ENCODE measurements at places on chromosomes 6 and 20.

GRCh38 chr6:108838101-108838717, 10.0 kb upstream of the ARMC2 start:
- DNase-seq: peak; percentile 65

DNA sequence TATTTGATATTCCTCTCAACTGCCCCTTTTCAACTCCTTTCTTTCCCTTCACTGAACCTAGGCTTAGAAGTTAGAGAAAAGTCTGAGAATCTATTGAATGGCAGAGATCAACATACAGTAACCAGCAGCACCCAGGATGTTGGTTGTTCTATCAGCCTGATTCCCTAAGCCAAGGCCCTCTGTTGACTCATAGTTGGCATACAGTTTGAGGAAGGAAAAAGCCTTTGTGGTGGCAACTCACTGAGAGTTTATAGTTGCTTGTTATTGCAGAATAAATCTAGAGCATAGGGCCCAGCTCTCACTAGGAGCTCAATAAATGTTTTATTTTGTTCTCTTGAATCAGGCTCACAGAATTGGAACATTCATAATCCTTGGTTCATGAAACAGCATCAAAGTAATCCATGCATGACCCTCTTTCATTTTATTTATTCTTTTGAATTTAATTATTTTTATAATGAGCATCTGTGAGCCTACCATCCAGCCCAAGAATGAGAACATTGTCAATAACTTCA, 119.1 kb upstream of the ADGRF1 start:
- no peak for DNase-seq

- DNase-seq: no peak
These were observed 68.6 kb downstream of the BCKDHB start for GRCh38 chr6:80174900-80175572.

DNA sequence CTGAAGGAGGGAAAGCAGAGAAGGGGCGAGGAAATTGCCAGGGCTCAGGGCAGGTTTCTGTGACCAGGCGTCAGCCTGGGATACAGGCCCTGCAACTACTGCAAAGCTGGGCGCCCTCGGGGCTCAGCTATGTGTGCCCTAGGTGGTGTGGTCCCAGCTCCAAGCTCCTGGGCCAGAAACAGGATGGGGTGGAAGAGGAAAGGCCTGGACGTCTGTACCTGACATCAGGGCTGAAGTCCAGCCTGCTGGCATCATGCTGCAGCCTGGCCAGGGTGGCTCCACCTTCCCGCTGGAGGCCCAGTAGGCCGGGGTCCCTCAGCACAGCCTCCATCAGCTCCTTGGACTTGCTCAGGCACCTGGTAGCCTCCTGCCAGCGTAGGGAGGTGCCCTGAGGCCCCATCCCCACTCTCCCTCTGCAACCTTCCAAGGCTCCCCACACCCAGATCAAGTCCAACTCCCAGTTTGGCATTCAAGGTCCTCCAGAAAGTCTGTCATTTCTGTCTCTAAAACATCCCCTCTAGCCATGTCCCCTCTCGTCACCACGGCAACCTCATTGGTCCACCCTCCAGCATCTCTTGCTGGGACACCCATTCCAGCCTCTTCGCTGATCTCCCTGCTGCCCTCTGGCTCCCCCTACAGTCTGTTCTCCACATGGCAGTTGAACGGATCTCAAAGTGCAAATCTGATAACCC, 38.2 kb downstream of the KIAA1755 start:
- peak; percentile 71 for DNase-seq

DNA sequence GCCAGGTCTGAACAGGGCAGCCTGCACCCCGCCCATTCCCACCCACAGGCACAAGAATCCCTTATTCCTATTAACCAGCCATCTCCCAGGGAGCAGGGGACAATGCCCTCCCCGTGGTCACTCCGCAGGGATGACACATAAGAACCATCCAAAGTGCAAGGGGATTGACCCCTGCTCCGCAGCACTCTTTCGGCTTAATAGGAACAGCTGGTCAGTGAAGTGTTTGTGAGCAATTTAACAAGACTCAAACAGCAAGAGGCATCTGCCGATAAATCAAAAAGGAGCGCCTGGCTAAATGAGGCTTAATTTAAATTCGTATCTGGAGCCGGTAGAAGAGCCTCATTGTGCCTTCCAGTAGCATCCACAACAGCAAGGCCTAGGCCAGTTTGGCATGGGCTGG, 389.4 kb downstream of the RNGTT start:
- no peak for DNase-seq

GRCh38 chr6:122360809-122361208, 38.6 kb upstream of the HSF2 start:
- no peak for DNase-seq

GRCh38 chr6:31899882-31900722, 1.8 kb downstream of the ZBTB12 start:
- DNase-seq: no peak

DNA sequence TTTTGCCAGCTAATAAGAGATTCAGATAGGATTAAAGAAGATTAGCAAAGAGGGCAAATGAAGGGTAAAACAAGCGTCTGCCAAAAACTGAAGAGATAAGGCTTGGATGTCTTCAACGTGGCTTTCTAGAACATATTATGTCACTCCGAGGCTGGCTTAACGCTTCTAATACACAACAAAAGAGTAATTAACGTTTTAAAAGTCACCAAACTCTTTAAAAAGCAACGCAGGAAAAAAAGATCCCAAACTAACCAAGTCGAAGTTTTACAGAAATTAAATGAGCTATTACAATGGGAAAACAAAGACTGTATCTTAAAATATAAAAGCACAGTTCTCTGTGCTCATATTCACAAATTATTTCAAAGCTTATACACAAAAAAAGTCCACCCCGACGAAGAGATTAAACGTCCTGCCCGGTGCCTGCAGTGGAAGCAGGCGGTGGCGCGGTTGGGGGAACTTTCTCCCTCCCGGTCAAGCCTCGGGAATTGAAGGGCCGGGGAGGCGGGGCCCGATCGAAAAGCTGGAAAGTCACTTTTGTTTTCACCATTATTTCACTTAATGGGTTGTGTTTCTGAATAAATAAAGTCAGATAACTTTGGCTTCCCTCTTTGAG, 1.2 kb downstream of the MAK start:
- peak; percentile 78 for DNase-seq

- no peak for DNase-seq
These were observed 58.5 kb downstream of the PCNA start for GRCh38 chr20:5061213-5061612.

GRCh38 chr6:39707962-39708683, 17.1 kb downstream of the KIF6 start:
- no peak for DNase-seq

GRCh38 chr6:21999012-21999528, 297.8 kb downstream of the PRL start:
- peak; percentile 50 for DNase-seq

DNA sequence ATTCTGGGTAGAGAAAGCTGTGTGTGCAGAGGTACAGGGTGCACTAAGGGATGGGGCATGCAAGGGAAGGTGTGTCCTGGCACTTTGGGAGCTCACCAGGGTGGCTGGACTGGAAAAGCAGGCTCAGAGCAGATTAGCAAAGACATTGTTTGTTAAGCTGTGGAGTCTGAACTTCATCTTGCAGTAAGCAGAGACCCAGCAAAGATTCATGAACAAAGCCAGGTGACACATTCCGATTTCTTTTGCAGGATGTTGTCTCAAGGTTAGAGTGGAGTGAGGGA, 28.8 kb downstream of the DUSP22 start:
- DNase-seq: no peak

DNA sequence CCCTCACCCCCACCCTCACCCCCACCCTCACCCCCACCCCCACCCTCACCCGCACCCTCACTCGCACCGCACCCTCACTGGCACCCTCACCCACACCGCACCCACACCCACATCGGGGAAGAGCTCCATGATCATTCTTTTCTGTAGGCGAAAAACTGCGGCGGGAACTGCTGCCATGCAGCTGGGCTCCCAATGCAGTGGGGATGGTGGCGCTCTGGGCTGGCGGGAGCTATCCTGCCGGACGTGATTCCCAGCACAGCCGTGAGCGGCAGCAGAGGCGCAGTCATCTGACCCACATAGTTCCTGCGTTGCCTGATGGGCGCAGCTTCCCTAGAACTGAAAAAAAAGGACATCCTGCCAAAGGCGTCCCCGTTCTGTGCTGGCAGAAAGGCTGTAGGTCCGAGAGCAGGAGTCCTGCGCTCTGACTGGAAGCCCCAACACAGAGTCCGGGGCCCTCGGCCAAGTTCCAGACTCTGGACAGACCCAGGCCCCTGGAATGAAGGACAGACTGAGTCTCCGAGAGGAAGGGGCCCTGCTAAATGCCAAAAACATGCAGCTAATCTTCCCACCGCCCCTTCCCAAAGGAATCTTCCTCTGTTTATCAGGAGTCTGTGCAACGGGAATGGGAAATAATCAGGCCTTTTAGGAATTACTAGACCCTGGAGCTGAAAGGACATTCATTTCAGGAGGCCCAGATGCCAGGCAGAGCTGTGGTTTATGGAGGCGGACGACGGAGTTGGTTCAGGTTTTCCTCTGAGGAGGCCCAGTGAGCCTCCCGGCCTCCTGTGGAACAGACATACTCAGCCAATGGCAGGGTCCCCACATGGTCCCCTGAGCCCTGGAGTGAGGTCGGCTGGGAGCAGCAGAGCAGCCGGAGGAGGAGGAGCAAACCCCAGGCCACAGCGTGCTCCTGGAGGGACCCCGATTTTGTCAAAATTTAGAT, 14.1 kb upstream of the TCFL5 start:
- DNase-seq: peak; percentile 87

- no peak for DNase-seq
These were observed 70.9 kb downstream of the LCA5 start for GRCh38 chr6:79466207-79466834.

GRCh38 chr6:143107440-143107839, 46.8 kb downstream of the AIG1 start:
- no peak for DNase-seq

GRCh38 chr20:32621891-32622584, 36.9 kb upstream of the NOL4L start:
- DNase-seq: peak; percentile 86

- no peak for DNase-seq
These were observed 260.3 kb upstream of the MOCS1 start for GRCh38 chr6:40194447-40195170.

- peak; percentile 70 for DNase-seq
These were observed 7.8 kb downstream of the KCNG1 start for GRCh38 chr20:51014797-51015722.

- no peak for DNase-seq
These were observed 45.3 kb upstream of the FAM50B start for GRCh38 chr6:3803627-3804468.

GRCh38 chr6:35048031-35048613, 93.0 kb downstream of the TCP11 start:
- peak; percentile 85 for DNase-seq

GRCh38 chr6:47413752-47414422, 63.7 kb upstream of the CD2AP start:
- DNase-seq: peak; percentile 54

DNA sequence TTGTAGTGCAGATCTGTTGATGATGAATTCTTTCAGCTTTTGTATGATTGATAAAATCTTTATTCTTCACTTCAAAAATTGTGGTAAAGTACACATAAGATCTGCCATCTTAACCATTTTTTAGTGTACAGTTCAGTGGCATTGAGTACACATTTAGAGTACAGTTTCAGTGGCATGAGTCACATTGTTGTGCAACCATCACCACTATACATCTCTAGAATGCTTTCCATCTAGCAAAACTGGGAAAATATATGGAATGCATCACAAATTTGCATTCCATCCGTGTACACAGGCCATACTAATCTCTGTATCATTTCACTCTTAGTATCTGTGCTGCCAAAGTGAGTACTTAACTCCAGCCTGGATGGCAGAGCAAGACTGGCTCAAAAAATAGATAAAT, 28.7 kb downstream of the SIRPD start:
- DNase-seq: no peak

GRCh38 chr6:19830171-19830570, 7.0 kb upstream of the ID4 start:
- no peak for DNase-seq

DNA sequence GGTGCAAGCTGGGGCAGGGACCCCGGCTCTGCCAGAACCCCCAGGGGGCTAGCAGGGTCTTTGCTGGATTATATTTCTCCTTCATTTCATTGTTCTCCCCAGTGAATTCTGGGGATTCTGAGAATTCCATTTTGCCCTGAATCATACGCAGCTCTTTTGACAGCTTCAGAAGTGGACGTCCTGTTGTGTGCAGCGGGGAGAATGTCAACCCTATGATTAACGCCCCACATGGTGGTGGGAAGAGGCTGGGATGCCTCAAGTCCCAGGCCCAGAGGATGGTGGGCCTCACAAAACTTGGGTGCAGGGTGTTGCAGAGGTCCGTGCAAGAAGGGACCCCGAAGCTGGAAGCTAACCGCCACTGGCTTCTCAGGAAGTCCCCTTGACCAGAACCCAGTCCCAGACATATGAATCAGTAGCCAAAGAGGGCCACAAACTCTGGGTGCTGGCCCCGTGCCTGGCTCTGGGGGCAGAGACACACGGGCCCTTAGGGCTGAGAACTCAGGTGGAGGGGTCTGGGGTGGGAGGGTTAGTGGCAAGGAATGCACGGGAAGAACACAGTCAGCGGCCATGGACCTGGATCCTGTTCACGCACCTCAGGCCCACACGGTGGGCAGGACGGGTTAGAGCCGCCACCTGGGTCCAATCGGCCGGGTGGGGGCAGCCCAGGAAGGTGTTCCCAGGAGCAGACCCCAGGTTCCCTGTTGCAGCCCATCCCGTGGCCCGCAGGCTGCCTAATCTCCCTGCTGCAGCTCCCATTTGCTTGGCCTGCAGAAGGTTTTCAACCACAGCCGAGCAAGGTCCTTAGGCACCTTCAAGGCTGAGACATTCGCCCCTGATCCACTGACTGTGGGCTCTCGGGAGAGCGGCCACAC, 51.2 kb downstream of the YTHDF1 start:
- no peak for DNase-seq

DNA sequence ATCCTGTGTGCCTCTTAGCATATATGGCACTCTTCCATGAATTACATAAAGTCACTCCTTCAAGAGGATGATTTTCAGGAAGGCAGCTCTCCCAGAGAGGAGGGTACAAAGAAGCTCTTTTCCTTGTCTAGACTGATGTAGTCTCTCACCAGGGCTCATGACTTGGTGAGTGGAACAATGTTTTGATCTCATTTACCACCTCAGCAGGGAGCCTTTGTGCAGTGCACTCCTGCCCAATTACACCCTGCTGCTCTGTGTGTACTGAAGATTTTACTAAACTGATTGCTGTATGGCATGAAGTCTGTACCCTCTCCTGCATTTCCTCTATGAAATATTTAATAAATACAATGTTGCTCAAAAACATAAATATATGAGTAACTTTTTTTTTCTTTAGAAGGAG, 598.3 kb upstream of the HS3ST5 start:
- DNase-seq: no peak

DNA sequence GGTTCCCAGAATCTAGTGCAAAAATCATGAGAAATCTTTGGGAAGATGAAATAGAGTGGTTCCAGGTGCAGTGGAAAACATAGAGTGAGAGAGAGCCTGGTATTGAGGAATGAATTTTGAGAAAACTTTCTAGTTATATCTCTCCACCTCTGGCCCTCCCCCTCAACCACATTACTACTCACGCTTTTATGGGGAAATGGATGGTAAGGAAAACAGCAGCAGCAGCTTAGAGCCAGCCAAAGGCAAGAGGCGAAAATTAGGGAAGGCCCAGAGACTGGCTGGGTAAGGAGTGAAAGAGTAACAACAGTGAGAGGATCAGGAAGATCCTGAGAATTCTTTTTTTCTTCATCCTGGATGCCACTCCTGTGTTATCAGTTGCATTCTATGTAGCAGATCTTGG, 187.9 kb upstream of the ECI2 start:
- no peak for DNase-seq

- DNase-seq: no peak
These were observed 58.3 kb upstream of the TSHZ2 start for GRCh38 chr20:52913650-52914387.
